A673 (cell line): ENCODE measurements at places on chromosomes 16 and 17.

DNA sequence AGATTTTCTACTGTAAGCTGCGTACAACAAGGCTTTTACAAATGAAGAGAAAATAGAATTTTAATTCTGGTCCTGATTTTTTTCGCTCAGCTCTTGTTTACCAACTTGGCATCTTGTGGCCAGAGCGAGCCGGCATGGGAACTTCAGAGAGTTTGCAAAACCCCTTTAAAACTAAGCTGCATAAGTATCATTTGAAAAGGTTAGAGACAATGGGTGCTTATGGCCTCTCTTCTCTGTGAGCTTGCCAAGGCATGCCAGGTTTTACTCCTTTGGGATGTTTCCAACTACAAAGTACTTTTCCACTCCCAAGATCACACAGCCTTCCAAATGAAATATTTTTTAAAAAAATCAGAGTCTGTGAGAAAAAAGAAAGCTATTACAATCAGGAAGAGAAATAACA is 62.4 kb upstream of the FA2H start:
- DNase-seq, result no peak

- DNase-seq, result peak; percentile 30
Observed at GRCh38 chr16:64629622-64630021, 492.2 kb downstream of the CDH11 start.

DNA sequence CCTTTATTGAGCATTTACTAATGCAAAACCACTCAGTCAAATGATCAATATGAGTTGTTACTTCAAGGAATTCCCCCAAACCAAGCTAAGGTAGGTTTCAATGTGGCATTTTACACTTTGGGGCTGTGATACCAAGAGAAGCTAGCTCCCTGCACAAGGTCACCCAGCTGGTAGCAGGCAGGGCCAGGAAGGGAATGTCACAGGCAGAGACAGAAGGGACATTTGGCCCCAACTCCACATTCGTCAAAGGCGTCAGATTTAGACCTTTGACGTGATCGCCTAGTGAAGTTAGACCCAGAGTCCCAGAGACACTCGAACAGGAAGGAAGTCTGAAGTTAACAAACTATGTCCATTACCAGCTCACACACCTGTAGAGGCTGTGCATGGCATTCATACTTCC is 5.5 kb upstream of the SMG1 start:
- DNase-seq, result no peak

DNA sequence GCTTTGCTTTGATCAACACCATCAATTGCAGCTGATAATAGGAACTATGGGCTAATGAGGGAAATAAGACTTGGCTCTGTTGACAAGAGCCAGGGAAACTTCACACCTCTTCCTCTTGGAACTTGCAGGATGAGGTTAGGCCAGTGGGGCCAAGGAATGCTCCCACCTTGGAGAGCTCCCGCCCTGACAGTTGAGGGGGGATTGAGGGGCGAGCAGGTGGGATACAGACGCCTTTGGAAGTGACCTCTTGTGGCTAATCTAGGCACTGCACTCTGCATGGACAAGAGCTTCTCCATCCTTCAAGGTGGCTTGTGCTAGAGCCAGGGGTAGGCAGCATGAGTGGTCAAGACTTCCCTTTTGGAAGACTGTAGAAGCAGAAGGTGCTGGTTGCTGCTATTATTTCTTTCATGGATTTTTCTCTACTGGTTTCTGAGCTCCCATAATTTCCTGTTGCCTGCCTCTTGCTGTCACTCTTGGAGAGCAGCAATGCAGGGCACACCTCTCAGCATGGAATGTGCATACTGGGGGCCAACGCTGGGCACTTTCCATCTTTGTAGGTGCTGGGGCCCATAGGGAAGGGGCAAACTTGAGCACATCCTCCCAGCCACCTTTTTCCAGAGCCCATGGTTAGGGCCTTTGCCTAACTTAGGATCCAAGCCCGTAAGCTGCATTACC is 2.3 kb upstream of the PHF12 start:
- peak; percentile 65 for DNase-seq

DNA sequence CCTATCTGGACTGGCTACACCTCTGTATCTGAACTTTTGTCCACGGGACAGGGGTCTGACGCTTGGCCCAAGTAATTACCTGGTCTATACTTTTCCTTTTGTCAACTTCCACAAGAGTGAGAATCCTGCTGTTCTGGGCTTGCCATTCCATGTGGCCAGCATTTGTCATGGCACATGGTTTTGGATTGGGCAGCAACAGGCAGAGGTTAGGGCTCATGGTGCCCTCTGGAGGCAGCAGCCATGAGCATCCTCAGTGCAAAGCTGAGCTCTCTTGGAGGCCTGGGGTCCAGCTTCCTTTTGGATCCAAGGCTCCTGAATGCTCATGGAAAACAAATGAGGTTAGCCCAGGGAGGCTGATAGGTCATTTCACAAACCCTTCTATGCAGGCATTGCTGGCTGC is 7.5 kb upstream of the EDC4 start:
- DNase-seq, result peak; percentile 37

DNA sequence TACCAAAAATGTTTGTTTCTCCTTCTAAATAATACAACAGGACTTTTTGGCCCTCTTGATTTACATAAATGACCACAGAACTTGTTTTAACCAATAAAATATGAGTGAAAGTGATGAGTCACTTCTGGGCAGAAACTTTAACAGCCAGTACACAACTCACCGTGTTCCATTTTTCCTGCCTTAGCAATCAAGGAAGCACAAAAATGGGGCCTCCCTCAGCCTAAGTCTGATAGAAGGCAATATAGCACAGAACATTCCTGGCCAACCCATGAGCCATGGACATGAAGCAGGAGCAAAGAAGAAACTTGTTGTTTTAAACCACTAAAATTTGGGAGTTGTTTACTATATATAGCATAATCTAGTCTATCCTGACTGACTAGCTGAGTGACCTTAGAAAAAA is 61.1 kb upstream of the MTMR4 start:
- DNase-seq, result no peak

GRCh38 chr17:35299135-35299534 is 56.3 kb downstream of the SLFN5 start:
- DNase-seq, result no peak

DNA sequence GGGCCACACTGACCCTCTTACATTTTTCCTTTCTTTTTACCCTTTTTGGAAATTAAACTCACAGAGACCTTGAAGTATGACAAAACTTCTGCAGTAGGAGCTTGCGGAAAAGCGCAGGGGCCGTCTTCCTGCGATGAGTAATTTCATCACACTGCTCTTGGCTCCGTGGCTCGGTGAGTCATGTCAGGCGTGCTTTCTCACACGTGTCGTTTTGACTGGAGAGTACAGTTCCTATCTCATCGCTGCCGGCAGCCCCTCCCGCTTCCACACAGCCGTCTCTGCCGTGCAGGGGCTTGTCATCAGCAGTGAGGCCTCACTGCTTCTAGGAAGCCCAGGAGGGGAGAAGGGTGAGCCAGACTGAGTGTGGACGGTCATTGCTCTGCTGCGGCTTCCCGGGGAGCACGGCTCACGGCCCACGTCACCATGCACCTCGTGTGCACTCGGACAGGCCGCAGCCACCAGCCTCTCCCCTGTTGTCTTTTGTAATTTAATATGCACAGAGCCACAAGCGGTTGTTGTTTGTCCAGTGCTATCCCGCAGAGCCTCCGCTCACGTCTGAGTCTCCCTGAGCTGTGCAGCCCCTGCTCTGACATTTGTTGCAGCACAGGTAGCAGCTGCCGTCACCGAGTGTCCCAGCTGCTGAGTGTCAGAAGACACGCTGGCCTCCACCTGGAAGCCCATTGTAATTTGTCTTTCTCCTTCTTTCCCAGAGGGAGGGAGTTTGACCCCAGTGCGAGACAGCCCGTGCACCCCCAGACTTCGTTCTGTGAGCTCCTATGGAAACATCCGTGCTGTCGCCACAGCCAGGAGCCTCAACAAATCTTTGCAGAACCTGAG is 99.4 kb upstream of the CHMP6 start:
- no peak for DNase-seq

- DNase-seq, result no peak
Observed at GRCh38 chr17:57445772-57446472, 189.6 kb downstream of the MSI2 start.

GRCh38 chr17:7484919-7485377 is 782 bp downstream of the POLR2A start:
- no peak for DNase-seq

DNA sequence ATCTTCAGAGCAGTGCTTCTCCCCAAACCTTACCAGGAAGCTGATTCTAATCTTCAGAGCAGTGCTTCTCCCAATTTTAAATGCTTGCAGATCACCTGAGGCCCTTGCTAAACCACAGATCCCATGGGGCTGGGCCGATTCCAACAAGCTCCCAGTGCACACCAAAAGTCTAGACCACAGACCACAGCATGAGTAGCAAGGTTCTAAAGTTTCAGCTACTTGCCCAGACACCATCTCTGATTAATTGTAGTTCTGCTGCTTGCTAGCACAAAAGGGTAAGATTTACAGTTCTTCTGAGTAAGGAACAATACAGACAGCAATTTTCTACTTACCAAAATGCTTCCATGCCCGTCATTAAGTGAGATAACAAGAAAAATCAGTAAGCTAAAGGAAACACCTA is 12.2 kb downstream of the CLEC3A start:
- no peak for DNase-seq

- DNase-seq, result no peak
Observed at GRCh38 chr17:66438101-66438500, 135.7 kb downstream of the PRKCA start.

DNA sequence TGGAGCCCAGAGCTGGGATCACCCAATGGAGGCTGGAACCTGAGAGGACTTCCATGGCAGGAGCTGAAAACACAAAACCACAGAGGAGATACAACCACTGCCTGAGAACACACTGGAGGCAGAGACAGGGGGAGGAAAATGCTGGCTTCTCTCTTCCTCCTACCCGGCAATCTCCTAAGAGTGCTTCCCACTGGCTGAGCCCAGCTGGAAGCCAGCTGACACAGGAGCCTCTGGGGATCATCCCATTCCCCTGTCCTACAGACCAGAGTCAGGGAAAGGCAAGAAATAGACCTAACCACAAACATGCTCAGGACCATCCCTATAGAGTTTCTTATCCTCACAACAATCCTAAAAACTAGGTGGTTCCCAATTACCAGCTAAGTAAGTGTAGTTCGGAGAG is 112.4 kb upstream of the CDH5 start:
- no peak for DNase-seq

- DNase-seq, result no peak
Observed at GRCh38 chr16:54291656-54292487, 5.3 kb upstream of the IRX3 start.

GRCh38 chr17:82092995-82093751 is 4.9 kb downstream of the FASN start:
- no peak for DNase-seq

DNA sequence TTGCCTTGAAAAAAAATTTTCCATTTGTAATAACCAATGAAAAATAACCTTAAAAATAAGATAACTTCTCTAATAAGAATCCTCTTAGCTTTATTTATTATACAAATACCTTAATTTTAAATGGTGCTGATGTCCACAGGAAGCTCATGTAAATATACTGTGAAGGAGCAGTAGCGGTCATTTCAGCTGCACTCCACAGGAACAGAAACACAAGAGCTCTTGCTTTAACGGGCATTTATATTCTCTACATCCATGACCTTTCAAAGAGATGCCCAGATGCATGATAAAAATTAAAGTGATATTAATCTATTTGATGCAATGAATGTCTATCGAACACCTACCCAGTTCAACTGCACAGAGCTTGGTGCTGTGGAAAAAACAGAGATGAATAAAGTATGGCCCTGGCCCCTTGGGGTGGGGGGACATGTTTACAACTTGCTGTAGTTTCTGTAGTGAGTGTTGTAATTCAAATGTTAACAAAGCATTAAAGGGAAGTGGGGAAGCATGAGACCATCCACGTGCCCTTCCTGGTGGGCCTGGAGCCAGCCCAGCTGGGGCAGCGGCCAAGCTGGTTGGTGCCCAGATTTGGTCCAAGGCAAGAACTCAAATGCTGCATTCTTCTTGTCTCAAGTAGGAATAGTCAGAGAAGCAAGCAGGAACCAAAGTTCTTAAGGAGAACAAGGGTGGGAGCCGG is 47.9 kb downstream of the IQCK start:
- no peak for DNase-seq

DNA sequence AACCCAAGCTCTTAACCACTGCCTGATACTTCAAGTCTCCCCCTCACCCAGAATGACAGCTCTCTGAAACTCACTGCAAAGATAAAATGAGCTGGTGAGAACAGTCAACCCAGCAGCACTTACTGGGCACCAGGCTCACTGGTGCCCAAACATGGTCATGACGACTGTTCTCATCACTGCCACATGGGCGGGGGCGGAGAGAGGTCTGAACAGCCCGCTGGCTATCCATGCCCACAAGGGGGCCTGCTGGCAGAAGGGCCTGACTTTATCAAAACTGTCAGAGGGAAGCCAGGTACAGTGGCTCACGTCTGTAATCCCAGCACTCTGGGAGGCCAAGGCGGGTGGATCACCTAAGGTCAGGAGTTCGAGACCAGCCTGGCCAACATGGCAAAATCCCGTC is 4.0 kb downstream of the MYBBP1A start:
- DNase-seq, result peak; percentile 33

DNA sequence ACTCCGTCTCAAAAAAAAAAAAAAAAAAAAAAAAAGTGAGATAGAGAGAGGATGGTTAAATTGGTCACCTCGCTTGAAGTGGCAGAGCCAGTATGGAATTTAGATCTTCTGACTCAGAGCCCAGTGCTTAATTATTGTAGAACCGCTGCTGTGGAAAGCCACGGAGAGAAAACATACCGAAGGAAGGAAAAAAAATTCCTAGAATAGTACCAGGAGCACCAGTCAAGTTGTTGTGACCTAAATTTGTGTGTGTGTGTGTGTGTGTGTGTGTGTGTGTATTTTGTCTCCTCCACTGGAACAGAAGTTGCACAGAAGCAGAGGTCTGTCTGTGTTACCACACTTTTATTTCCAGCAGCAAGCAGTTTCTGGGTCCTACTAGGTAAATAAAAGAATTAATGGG is 10.6 kb upstream of the NUP85 start:
- DNase-seq, result no peak

GRCh38 chr16:69469807-69470561 is 45.6 kb downstream of the CYB5B start:
- DNase-seq, result peak; percentile 54
